ENCODE measurements at places on chromosomes 6 and 20. TPM values are rescaled to one million over a fixed set of nuclear protein-coding genes. Genes with fewer than 3 reads are reported as not detected.

The TRAPPC3L gene
- total RNA-seq = 0.33 TPM

DNA sequence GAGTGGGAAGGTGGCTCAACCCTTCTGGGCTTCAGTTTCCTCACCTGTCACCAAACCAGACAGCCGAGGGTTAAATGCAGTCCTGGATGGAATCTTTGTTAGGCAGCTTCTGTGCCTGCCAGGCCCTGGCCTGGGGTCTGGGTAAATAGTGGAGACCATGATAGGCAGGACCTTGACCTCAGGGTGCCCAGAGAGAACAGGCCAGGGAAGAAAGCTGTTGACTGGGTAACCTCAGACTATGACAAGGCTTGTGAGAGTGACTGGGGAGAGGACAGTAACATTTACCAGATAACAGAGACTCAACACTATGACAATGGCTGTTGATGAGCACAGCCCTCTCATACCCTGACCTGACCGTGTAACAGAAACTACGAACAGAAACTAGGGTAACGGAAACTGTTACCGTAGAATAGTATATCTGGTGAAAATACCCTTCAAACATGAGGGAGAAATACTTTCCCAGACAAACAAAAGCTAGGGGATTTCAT lies 218.3 kb downstream of the PREX1 start:
- DNase-seq = no peak
- no peak overlapping the region for H3K4me3 ChIP-seq
- no peak overlapping the region for H3K27ac ChIP-seq
- no peaks in the 10 kb centered on the region for H3K36me3 ChIP-seq
- H3K27me3 ChIP-seq = peaks cover 5% of the 10 kb centered on the region

The TRIM10 gene
- 2.2 TPM for total RNA-seq

- H3K27me3 ChIP-seq = no peaks in the 10 kb centered on the region
- no peak for DNase-seq
- H3K36me3 ChIP-seq = peaks cover 18% of the 10 kb centered on the region
Measured at GRCh38 chr20:49157146-49157545, 31.0 kb downstream of the STAU1 start.

The SSTR4 gene
- 0.89 TPM for total RNA-seq

- H3K27ac ChIP-seq = no peak overlapping the region
- H3K4me3 ChIP-seq = no peak overlapping the region
- H3K36me3 ChIP-seq = no peaks in the 10 kb centered on the region
Measured at GRCh38 chr20:44702776-44703175, 12.4 kb upstream of the CCN5 start.

DNA sequence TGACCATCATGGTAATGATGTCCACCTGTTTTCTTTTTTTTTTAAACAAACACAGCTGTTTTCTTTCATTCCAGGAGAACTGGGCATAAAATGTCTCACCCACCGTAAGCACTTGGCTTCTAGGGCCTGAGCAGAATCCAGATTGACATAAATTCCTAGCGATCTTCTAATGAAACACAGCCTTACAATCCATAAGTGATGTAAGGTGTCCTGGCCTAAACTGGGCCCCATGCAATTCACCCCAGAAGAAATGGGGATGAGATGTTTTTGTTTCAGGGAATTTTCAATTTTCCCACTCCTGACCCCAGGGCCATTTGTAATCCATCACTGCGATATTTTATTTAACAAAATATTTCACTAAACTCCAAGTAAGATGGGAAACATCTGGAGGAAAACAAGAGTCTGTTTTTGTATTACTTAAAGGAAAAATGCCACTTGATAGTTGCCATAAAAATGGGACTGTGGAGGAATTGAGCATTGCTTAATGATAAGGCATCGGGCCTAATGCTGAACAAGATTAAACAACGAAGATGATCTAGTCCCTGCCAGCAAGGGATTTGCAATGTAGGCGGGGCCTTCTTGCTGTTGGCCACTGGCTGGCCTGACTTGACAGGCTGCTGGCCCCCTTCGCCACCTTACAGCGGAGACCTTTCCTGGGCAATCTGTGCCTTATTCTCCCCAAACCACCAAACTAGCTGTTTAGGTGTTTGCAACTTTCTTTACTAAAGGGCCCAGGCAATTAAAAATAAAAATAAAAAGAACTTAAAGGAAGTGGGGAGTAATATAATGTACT lies 183.7 kb downstream of the CD109 start:
- DNase-seq = no peak
- no peaks in the 10 kb centered on the region for H3K36me3 ChIP-seq
- H3K27me3 ChIP-seq = no peaks in the 10 kb centered on the region
- H3K4me1 ChIP-seq = no peaks in the 10 kb centered on the region
- no peak overlapping the region for H3K4me3 ChIP-seq

DNA sequence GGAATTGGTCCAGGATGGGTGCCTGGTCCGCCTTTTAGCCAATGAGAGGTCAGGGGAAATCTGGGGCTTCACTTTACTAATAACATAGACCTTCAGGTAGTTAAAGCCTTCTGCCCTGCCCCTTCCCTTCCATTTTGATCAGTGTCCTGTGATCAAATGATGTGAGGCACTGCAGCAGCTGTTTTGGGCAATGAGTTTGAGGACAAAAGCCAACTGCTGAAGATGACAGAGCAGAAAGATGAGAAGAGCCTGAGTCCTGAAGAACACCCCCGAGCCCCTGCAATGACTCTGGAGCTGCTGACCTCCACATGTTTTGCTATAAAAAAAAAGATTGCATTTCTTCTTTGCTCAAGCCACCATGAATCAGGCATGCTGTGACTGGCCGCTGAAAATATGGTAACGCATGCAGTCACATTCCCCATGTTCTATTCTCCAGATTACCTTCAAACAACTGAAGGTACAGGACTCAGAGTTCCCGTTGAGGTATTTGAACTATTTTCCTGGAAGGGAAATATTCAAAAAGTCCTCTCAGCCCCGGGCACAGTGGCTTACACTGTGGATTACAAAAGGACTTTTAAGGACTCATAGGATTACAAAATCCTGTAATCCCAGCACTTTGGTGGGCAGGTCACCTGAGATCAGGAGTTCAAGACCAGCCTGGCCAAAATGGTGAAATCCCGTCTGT lies 45.7 kb upstream of the B4GALT5 start:
- H3K36me3 ChIP-seq = no peaks in the 10 kb centered on the region
- DNase-seq = no peak
- no peak overlapping the region for H3K4me3 ChIP-seq
- peaks cover 12% of the 10 kb centered on the region for H3K4me1 ChIP-seq

GRCh38 chr6:142372348-142372747 lies 70.5 kb downstream of the ADGRG6 start:
- peaks cover 3% of the 10 kb centered on the region for H3K4me1 ChIP-seq
- H3K4me3 ChIP-seq = no peak overlapping the region
- H3K27me3 ChIP-seq = no peaks in the 10 kb centered on the region
- H3K27ac ChIP-seq = no peak overlapping the region

DNA sequence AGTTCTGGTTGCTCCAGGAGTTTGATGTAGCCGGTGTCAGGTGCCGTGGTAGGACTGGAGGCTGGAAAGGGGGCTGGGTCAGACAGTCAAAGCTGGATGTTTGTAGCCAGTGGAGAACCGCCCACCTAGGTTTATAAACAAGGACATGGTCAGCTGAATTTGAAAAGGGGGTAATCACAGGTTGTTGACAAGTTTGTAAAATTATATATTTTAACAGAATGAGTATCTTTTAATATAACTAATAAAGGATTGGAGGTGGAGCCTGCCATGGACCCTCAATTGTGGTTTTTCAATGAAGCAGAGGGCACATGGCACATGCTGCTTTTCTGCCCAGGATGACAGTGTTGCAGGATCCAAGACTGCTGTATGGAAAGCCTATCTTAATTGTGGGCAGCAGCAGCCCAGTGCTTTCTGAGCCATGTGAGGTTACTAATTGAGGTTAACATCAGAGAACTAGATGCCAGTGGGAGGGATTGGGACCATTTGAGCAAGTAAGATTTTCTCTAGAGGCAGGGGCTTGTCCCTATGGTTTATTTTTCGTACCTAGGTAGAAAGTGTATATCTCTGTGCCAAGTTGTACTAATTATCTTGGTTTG lies 9.7 kb downstream of the HECA start:
- DNase-seq = no peak
- H3K36me3 ChIP-seq = no peaks in the 10 kb centered on the region
- peaks cover 6% of the 10 kb centered on the region for H3K4me1 ChIP-seq
- H3K27me3 ChIP-seq = no peaks in the 10 kb centered on the region
- H3K4me3 ChIP-seq = no peak overlapping the region

DNA sequence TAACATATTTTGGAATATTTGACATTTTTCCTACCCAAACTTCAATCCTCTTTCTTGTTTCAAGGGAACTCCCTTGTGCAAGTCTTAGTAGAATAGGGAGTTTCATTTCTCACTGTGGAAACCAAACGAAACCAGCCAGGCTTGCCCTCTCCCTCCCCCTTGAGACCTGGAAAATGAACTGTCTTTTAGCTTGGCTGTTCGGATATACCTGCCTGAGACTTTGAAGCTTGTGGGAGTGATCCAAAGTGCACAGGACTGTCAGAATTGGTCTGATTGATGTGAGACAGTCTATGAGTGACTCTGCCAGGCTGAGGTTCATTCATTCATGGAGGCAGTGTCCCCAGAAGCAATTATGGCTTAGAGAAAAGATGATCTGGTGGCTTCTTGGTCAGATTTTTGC lies 388.1 kb downstream of the EPM2A start:
- H3K27me3 ChIP-seq = no peaks in the 10 kb centered on the region
- H3K4me3 ChIP-seq = no peak overlapping the region
- no peaks in the 10 kb centered on the region for H3K4me1 ChIP-seq
- H3K27ac ChIP-seq = no peak overlapping the region
- no peak for DNase-seq

DNA sequence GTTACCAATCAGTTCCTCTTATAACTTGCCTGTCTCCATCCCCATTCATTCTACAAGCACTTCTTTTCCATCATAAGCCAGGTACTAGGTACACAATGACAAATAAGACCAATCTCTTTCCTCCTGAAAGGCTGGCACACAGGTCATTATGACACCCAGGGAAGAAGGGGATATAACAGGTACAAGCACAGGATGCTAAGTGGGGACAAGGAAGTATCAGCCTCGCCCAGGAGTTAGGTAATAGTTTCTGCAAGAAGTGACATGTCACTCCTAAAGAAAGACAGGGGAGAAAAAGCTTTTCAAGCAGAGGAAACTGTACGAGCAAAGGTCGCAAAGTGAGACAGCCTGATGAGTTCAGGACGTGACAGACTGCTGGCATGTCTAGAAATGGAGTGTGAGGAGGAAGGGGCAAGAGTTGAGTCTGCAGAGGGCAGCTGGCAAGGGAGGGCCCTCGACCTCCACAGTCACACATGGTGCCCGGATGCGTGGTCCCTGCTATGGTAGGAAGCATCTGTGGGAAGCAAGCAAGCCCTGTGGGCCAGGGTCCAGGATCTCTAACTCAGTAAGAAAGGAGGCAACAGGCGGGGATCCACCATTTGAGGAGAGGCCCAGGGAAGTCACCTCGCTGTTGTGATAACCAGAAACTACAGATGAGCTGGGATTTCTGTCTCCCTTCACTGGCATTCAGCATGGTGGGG lies 40.4 kb downstream of the GPLD1 start:
- no peak for DNase-seq
- no peaks in the 10 kb centered on the region for H3K27me3 ChIP-seq
- H3K36me3 ChIP-seq = peaks cover 18% of the 10 kb centered on the region

DNA sequence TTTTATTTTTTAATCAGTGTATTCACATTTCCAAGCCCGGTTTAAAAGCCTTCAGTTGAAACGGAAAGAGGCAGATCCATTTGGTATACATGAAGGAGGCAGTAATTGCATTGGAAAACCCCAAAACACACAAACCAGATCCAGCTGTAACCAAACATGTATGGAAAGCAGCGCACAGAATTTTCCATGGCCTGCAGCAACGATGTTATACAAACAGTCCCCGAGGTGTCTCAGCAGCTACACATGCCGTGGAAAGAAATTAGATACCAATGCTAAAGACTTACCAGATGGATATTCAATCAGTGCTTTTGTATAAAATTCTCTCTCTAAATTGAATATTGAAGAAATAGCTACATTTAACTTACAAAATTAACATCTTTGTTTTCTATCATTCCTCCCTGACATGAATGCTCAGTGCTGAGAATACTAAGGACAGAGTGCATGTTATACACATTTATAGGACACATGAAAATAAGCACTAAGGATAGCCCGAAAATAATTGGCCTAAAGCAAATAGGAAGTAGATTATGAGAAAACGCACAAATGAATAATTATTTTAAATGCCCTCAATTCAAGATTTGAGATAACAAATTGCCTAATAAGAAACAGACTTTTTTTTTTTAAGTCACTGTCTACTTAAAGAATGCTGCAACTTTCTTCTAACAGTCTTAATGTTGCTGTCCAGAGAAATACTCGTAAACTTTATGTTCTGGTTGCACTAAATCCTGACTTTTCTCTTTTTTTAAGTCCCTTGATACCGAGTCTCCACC lies 713.1 kb downstream of the HDGFL1 start:
- no peak overlapping the region for H3K4me3 ChIP-seq
- no peak overlapping the region for H3K27ac ChIP-seq

- H3K27ac ChIP-seq = no peak overlapping the region
- H3K36me3 ChIP-seq = peaks cover 25% of the 10 kb centered on the region
- DNase-seq = no peak
- H3K27me3 ChIP-seq = no peaks in the 10 kb centered on the region
- H3K4me1 ChIP-seq = no peaks in the 10 kb centered on the region
- H3K4me3 ChIP-seq = no peak overlapping the region
Measured at GRCh38 chr6:170545405-170545804, 7.7 kb downstream of the PSMB1 start.

- peaks cover 10% of the 10 kb centered on the region for H3K4me1 ChIP-seq
- DNase-seq = no peak
- H3K36me3 ChIP-seq = peaks cover 5% of the 10 kb centered on the region
- no peak overlapping the region for H3K27ac ChIP-seq
Measured at GRCh38 chr20:46083101-46083500, 6.7 kb downstream of the NCOA5 start.

DNA sequence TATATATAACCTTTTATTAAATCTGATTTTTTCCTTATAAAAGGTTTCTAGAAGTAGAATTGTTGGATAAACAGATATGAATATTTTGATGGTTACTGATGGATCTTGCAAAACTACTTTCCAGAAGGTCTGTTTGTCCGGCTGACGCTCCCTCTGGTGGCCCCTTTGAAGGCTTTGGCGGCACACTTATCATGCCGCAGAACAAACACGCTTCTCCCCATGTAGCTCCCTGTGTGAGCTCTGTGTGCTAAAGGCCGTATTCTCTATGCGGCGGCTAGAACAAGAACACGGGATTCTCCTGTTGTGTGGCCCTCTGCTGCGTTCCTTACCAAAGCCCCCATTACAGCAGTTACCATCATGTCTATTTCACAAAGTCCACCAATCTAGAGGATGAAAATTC lies 30.0 kb downstream of the PPP1R3G start:
- H3K36me3 ChIP-seq = peaks cover 9% of the 10 kb centered on the region
- H3K4me3 ChIP-seq = no peak overlapping the region
- no peak for DNase-seq

The HLA-DRB5 gene
- total RNA-seq = 16.8 TPM

DNA sequence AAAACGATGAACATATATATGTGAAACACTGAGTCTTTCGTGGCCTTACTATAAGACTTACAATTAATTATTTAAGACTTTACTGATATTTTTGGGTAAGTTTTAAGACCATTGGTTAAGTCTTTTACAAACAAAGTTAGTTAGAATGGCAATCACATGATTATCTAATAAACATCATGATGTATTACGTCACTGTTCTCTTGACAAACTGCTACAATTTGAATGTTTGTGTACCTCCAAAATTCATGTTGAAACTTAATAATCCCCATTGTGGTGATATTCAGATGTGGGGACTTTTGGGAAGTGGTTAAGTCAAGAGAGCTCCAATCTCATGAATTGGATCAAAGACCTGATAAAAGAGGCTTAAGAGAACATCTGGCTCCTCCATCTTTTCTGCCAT lies 25.9 kb upstream of the B3GAT2 start:
- no peaks in the 10 kb centered on the region for H3K27me3 ChIP-seq
- no peak for DNase-seq
- no peaks in the 10 kb centered on the region for H3K4me1 ChIP-seq

- no peaks in the 10 kb centered on the region for H3K36me3 ChIP-seq
- H3K4me1 ChIP-seq = no peaks in the 10 kb centered on the region
- no peak overlapping the region for H3K4me3 ChIP-seq
- no peaks in the 10 kb centered on the region for H3K27me3 ChIP-seq
- H3K27ac ChIP-seq = no peak overlapping the region
Measured at GRCh38 chr6:135739288-135739687, 112.2 kb upstream of the PDE7B start.

All from spinal cord (tissue), 10 donors.